Prostate gland (tissue), 2 donors: ENCODE measurements at places on chromosomes 2 and 18.

DNA sequence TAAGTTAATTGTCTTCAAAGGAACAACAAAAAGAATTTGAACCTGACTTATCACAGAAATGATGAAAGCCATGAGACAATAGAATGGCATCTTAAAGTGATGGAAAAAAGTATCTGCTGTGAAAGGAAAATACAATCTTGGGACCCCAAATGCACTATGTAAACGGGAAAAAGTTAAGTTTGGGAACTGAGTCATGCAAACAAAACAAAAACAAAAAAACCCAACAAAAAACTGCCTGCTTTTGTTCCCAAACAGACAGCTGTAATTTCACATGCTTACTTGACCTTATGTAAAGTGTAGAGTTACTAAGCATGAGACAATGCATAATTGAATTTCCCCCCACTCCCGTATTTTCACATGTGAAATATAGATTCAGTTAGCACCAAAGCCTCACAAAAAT is 122.1 kb upstream of the RBMS1 start:
- no peak for DNase-seq

DNA sequence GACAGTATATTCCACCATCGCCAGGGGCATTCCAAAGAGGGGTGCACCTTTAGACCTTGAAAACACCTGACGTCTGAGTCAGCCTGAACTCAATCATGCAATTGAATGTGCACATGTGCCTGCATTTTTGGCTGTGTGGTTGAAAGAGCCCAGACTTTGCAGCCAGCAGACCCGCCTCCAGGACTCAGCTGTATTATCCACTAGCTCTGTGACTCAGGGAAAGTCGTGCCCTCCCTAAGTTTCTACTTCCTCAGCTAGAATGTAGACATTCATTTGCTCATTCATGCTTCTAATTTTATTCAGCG is 94.2 kb downstream of the LRRC30 start:
- DNase-seq, result no peak

GRCh38 chr2:39703181-39703872 is 37.6 kb downstream of the TMEM178A start:
- no peak for DNase-seq

GRCh38 chr2:148607566-148607965 is 37.0 kb upstream of the EPC2 start:
- no peak for DNase-seq

DNA sequence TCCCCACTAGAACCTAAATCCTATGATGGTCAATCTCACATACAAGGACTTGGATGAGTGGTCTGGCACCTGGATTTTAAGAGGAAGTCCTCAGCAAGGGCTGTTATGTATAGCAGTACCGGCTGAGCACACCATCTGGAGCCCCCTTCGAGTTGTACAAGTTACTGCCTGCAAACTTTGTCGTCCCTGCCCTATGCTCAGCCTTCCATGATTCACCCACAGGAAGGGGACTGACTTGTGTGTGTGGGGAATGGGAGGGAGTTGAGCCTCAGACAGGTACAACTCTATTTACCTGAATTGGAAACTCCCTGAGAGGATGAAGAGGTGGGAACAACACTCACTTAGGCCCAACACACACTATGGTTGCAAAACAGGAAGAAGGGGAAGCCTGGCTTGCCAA is 186.6 kb downstream of the MYO5B start:
- DNase-seq, result no peak

GRCh38 chr2:133171393-133172004 is 396.8 kb downstream of the NCKAP5 start:
- DNase-seq, result peak; percentile 12

- DNase-seq, result no peak
These were observed 63.5 kb upstream of the NFE2L2 start for GRCh38 chr2:177328056-177328455.

DNA sequence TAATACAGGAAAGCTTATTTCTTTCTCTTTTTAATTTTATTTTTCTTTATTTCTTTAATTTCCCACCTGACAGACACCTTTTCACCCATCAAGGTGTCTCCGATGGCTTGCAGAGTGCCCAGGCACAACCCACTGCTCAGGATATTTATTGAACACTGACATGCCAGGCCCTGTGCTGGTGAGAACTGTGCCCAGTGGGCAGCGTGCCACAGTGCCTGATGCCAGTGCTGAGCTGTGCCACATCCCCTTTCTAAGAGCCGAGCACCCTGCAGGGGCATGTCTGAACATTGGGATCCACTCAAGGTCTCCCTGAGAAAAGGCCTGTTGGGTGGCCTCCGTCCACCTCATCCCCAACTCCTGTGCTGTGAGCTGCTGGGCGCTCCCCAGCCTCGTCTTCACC is 158.6 kb upstream of the RAB6C start:
- DNase-seq, result peak; percentile 80

DNA sequence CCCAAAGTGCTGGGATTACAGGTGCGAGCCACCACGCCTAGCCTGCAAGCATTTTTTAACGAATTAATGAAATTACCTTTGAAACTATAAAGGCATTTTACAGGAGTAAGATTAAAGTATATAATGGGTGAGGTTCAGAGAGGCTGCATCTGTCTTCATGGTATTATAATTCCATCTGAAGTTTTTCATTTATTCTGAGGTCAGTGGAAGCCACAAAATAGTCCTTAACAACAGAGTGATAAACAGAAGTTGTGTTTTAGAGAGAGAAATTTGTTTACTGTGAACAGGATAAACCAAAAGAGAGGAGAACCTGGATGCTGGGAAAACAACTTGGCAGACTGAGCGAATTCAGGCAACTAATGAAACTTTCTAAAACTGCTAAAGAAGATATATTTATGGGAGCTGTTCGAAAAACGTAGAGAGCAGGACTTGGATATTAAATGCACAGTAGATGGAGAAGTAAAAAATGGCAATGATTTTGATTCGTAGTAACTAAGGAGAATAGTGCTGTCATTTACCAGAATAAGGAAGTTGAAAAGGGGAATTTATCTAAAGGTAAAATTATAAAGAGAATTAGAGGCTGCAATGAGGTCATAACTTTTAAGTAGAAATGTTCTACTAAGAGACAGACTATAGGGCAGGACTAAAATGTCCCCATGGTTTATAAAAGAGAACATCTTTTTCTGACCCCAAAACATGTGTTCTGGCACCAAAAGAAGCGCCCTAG is 37.9 kb upstream of the ITGA4 start:
- DNase-seq, result no peak

DNA sequence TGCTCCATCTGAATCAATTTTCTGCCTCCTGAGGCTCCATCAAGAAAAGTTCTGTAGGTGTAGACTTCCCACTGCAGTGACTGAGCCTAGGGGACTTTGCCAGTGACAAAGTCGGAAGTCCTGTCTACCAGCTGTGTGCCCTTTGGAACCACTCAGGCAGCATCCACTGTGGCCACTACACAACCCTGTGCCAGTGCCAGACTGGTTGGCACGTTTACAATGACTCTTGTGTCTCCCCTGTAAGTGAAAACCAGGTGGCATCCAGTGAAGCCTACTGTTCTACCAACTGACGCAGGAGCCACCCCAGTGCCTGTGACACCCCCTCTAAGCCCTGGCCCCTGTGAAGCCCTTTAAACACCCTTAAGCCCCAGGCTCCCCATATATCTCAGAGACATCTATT is 132.1 kb upstream of the SERPINE2 start:
- DNase-seq, result no peak

DNA sequence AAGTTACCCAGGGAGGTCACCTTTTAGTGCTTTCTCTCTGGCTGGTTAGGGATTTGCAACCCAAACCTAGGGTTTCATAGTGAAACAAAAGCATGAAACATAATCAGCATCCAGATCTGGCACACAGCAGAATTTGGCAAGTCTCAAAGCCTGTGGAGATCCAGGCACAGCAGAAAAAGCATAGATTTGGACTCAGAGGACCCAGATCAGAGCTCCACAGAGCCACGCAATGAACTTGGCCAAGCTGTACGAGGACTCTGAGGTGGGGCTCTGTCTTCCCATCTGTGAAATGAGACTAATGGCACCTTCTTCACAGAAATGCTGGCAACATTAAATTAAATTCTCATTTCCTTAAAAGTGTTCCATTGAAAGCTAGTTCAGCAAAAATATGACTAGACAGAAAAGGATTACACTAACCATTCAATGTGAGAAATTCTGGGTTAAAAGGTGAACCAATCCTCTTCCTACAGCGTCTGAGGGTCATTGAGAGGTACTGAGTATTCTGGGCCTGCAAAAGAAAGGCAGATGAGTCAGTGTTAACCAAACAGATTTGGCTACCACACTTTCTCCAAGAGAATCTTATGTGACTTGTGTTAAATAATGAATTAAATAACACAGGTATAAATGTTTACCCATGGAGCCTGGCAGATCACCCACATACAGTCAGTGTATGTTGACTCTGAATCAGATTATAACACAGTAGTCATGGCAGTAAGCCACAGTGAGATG is 266.3 kb downstream of the MREG start:
- no peak for DNase-seq

DNA sequence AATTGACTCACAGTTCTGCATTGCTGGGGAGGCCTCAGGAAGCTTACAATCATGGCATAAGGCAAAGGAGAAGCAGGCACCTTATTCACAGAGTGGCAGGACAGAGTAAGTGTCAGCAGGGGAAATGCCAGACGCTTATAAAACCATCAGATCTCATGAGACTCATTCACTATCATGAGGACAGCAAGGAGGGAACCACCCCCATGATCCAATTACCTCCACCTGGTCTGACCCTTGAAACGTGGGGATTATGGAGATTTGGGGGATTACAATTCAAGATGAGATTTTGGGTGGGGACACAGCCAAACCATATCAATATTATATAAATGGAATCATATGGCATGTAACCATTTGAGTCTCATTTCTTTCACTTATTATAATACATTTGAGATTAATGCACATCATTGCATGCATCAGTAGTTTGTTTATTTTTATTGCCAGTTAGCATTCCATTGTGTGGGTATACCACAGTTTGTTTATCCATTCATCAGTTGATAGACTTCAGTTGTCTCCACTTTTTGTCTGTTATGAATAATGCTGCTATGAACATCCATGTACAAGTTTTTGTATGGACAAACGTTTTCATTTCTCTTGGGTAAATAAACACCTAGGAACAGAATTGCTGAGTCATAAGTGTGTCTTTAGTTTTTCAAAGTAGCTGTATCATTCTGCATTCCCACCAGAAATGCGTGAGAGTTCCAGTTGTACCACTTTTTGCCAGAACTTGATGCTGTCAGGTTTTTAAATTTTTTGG is 5.8 kb upstream of the SRBD1 start:
- no peak for DNase-seq

- DNase-seq, result no peak
These were observed 132.1 kb upstream of the EPC2 start for GRCh38 chr2:148512501-148512900.

GRCh38 chr2:99984799-99985515 is 157.4 kb downstream of the AFF3 start:
- no peak for DNase-seq

DNA sequence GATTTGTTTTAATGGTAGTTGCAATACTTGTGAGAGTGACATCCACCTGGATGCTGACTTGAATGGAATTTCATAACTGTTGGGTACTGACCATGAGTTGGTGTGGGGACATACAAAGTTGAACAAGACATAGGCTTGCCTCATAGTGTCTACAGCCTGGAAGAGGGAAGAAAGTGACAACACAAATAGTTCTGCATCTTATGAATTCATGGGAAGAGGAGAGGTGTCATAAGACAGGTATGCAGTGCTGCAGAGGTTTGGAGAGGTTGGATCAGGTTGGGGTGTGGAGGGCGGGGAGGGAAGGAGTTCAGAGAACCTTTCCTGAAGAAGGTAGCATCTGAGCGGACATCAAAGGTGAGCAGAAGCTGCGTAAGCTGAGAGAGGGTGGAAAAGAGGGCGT is 44.0 kb downstream of the HRH4 start:
- no peak for DNase-seq

DNA sequence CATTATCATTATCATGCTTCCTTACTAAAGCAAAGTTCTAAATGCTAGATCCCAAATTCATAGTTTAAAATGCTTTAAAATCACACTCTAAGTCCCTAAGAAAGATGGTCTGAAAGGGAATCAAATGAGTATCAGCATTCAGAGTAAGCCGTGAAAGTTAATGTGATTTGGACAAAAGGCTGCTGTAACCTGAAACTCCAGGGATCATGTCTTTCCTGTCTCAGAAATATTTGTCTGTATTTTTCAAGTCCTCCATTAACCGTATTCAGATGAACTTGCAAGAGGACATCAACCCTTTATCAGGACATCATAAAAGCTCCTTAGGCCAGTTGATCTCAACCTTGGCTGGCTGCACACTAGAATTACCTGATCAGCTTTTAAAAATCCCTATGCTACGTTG is 324.3 kb upstream of the PKDCC start:
- no peak for DNase-seq

GRCh38 chr2:176976736-176977685 is 235.6 kb upstream of the HNRNPA3 start:
- DNase-seq, result no peak

DNA sequence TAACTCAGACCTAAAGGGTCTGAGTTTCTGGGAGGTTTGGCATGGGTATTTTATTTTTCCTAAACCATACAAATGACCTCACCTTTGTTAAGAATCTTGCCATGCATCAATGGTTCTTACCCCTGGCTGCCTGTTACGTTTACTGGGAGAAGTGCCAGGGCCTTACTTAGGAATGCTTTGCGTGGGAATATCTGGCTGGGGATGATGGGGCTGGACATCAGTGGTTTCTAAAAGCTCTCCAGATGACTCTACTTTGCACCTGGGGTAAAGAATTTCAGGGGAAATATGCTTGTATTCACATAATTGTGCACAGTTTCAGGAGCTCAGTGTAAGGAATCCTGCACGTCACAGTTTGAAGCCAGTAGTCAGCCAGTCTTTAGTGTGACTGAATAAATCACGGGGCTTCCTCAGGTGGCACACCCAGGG is 18.2 kb upstream of the DAW1 start:
- DNase-seq, result no peak

DNA sequence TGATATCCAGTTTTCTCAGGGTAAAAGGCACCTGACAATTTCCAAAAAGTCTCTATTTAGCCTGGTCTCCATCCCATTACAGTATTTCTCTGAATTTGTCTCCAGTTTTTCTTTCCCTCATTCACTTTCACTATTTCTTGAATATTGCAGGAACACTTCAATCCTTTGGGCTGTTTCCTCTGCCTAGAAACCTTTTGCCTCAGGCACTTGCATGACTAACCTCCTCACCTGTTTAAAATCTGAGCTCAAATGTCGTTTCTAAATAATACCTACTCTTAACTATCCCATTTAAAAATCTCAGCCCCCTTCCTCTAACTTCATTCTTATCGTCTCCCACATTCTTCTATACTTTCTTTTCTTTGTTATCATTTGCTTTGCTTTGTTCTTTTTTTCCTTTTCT is 9.0 kb downstream of the SCN2A start:
- DNase-seq, result no peak

DNA sequence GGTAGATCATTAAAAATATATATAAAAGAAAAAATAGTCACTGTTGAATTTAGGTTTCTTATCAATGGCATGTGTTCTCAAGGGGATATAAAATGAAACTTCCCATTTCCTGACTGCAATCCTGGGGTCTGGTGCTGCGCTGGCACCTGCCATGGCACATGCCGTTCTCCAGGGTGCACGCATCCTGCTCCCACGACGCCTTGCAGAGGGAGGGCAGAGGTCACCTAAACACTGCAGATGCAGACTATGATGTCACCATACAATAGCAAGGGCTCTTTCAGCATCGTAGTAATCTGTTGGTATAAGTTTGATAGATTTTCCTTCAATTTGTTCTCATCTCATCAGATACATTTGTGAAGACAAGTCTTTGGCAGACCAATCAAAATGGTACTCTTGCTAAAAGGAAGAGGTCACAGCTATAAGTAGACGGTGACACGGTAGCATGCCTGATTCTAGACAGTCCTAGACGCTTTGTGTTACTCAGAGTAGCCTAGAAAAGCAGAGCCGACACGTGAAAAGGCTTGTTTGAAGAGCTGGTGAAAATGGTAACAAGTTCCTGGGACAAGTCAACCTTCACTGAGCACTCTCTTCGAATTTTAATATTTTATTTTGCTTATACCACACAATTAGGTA is 761.4 kb downstream of the DCDC2C start:
- no peak for DNase-seq
